ENCODE measurements at places on chromosomes 2 and 18.

DNA sequence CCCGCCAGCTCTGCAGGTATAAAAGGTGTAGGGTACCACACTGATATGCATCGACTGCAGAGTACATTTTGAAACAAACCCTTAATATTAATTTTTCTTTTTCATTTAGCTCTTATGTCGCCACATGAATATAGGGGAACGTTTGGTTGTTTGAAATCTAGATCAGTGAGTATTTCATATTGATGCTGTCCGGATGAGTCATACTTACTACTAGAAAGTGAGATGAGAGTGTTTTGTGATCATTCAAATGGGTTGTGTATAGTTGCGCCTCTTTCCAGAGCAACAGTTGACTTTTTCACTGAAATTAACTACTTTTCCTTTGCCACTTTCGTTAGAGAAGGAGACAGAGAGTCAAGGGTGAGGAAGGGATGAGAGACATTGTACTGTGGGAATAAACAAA is 24.6 kb downstream of the NPAS2 start:
- DNase-seq = no peak

GRCh38 chr2:240749516-240749915 is 57.9 kb downstream of the AQP12A start:
- no peak for DNase-seq

DNA sequence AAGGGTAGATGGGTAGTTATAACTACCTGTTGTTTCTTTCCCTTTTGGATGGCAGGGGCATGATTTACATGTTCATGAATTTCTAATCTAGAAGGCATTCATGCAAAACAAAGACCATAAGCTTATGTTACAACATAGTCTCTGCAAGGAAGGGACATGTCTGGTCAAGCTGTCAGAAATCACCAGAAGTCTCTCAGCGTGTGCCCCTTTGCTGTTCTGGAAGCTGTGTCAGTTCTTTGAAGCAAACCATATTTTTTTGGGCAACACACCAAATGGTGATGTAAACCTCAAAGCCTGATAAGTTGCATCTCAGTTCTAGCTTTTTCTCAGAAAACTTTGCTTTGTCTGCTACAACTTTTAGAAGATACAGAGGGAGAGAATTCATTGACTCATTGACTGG is 173.5 kb upstream of the CTAGE1 start:
- no peak for DNase-seq

GRCh38 chr2:111025288-111025687 is 95.4 kb upstream of the BCL2L11 start:
- no peak for DNase-seq
